ENCODE measurements at places on chromosomes 6 and 20.

DNA sequence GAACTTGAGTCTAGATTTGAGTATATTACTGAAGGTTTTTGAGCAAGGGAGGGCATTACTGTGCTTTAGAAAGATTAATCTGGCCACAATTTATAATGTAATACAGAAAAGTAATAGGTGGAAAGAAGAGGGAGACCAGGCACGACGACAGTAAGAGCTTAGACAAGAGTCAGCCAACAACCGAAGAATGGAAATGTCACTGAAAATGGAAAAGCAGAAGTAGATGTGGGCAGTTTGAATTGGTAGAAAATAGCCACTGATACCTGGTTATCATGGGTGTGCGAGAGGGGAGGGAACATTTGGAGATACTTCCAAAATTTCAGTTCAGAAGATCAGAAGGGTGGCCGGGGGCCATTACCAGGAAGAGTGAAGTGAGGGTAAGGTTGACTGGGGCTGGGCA lies 339.1 kb downstream of the UTRN start:
- DNase-seq, result no peak

- no peak for DNase-seq
Observed at GRCh38 chr20:57878786-57879424, 169.1 kb upstream of the PMEPA1 start.

DNA sequence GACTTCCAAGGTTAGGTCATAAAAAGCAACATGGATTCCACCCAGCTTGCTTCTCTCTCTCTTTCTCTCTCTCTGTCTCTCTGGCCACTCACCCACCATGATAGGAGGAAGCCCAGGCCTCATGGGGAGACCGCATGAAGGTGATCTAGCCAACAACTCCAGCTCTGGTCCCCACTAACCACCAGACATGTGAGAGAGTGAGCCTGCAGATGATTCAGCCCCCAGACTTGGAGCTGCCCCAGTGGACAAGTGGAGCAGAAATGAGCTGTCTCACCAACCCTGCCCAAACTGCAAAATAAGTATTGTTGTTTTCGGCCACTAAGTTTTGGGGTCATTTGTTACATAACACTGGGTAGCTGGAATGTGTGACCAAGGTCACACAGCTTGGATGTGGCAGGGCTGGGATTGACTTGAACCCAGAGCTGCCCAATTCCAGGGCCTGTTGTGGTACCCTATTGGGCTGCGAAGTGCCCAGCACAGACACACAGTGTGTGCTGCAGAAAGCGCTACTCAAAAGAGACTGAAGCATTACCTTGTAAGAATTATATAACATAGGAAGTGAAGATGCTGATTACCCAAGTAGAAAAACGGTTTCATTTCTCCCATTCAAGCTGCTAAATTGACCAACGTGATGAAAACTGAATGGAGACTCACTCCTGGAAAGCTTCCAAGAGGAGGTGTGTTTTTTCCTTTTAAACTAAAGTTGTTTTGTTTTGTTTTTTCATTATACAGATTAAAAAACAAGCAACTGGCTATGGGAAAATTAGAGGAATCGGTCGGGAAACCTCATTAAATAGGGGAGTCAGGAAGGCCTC lies 9.1 kb upstream of the TLDC2 start:
- no peak for DNase-seq

GRCh38 chr6:13491538-13491937 lies 4.1 kb upstream of the GFOD1 start:
- DNase-seq, result no peak

Data from fibroblast of skin of abdomen (primary cell).